Stimulated activated CD8-positive, alpha-beta memory T cell treated with anti-CD3 and anti-CD28 coated beads, Interleukin-7, amount 100 ng/mL, for 1 hour (primary cell): ENCODE measurements at places on chromosomes 1 and 21.

DNA sequence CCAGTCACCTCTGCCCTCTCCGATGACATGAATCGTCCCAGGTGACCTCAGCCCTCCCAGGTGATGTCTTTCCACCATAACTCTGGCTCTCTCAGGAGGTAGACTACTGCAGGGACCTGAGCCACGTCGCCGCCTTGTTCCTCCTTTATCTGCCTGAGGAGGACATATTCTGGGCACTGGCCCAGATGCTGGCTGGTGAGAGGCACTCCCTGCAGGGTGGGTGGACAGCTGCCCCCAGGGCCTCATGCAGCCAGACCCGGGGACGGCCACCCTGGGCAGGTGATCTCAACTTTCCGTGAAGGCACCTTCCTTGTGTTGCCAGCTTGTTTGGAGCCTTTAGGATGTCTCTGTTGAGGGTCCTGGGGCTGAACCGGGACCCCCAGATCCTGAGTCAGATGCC lies 13.9 kb upstream of the ZBTB17 start:
- no peak for DNase-seq

- no peak for DNase-seq
Measured at GRCh38 chr1:186829686-186830587, 1.2 kb downstream of the PLA2G4A start.

- no peak for DNase-seq
Measured at GRCh38 chr21:40678681-40679284, 168.2 kb downstream of the DSCAM start.

DNA sequence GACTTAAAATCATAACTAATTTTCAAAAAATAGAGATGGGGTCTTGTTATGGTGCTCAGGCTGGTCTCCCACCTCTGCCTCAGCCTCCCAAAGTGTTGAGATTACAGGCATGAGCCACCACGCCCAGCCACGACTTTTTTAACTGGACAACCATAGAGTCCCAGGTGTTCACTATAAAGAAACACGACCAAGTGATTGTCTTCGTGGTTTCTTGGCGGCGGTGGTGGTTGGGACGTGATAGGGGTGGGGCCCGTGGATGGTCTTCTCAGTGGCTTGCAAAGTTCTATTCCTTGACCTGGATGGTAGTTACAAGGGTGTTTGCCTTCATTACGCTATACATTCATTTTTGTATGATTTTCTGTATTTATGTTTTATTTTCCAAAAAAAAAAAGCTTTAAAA lies 34.6 kb upstream of the COX20 start:
- DNase-seq = no peak

GRCh38 chr1:95504321-95504720 lies 270.3 kb downstream of the RWDD3 start:
- no peak for DNase-seq

GRCh38 chr1:225811622-225812487 lies 1.9 kb downstream of the EPHX1 start:
- no peak for DNase-seq
